HT-29 (cell line): ENCODE measurements at places on chromosomes 16 and 17. TPM values are rescaled to one million over a fixed set of nuclear protein-coding genes. Genes with fewer than 3 reads are reported as not detected.

DNA sequence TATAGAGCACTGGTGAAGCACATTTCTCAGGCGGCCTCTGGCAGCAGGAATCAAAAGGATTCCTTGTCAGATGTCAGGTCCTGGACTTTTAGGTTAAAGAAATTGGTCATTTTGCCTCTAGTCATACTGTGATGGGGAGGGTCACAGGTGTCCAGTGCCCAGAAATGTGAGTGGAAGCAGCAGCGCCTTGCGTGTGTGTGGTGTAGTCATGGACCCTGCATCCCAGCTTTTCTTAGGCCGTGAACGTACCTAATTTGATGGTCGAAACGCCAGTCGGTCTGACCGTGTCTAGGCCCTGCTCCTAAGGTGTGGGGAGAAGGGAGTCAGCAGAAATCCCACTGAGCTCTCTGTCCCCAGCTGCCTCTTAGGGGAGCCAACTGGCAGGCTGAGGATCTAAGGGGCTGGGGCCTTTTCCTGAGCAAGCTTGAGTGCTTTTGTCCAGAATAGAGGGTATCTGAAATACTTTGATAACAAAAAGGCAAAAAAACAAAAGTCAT lies 32.0 kb downstream of the POLR3E start:
- no peak for DNase-seq

GRCh38 chr17:1931844-1932579 lies 93.1 kb downstream of the RTN4RL1 start:
- no peak for DNase-seq

GRCh38 chr17:78226759-78227454 lies 4.5 kb upstream of the TMEM235 start:
- peak; percentile 59 for DNase-seq

GRCh38 chr16:85569039-85569614 lies 44.0 kb upstream of the GSE1 start:
- DNase-seq = no peak

DNA sequence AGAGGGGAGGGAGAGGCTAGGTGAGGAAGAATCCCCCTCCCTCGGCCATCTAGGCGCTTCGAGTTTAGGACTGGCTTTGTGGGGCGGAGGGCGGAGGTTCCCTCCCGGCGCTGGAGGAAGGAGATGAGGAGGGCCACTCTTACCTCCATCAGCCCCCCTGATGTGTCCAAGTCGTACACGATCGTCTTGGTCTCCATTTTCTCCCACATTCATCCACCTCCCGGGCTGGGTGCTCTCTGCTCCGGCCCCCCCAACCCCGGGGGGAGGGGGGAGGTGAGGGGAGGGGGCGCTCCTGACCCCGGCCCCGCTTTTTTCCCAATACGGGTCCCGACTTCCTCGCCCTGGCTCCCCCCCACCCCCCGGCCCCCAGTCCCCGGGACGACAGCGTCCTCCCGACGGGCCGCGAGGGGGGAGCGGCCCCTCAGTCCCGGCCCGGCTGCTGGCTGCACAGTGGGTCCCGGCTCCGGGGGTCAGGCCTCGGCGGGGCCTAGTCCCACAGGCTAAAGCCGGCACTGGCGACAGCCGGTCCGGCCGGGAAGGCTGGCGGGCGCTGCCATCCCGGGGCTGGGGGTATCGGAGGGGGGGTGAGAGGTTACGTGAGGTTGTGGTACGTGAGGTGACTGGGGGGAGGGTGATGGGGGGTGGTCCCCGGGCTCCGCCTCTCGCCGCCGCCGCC lies 428 bp downstream of the PHF12 start:
- DNase-seq = peak; percentile 9

GRCh38 chr17:1959871-1960544 lies 65.1 kb downstream of the RTN4RL1 start:
- no peak for DNase-seq

- no peak for DNase-seq
Measured at GRCh38 chr16:67327743-67328142, 1.1 kb downstream of the LRRC36 start.

DNA sequence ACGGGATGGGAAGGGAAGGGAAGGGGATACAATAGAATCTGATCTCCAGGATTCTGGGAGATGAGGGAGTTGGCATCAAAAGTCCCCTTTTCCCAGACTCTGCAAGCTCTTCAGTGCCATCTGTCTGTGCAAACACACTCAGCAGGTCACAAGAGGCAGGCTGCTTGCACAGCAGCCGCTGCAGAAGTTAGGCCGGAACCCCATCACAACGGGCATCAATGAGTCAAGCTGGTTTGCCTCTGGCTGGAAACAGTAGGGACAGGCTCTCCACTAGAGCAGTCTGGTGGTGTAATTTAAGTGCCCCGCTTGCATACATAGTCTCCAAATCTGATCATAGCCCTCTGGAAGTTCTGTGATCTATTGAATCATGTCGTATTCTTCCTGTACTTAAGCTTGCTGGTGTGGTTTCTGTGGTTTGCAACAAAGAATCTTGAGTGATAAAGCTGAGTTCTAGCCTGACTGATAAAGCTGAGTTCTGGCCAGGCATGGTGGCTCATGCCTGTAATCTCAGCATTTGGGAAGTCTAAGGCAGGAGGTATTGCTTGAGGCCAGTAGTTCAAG lies 33.7 kb upstream of the KDM8 start:
- peak; percentile 48 for DNase-seq

DNA sequence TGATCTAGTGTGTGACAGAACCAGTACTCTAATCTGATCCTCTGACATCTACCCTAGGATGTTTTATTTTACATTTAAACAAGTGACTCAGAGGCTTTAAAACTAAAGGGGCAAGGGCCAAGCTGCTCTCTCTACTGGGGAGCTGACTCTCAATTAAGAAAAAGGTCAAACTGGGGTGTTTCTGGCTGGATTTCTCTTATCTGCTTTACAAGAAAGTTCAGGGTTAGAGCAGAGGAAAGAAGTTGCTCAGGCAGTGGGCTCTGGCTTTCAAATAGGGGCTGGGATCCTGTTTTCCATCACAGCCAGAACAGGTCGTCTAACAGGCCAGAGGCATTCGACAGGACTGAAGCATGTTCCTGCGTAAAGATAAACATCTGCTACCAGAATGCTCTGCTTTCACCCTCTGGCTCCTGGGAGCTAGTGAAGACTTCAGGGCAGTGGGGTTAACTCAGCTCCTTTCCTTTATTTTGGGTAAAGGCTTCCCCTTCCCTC lies 8.5 kb downstream of the MMP28 start:
- DNase-seq = peak; percentile 25

- no peak for DNase-seq
Measured at GRCh38 chr16:12459391-12460063, 344.2 kb downstream of the CPPED1 start.

GUCY2D gene
- total RNA-seq = 0.03 TPM in 1 of 2 replicates, not detected in the other

NME4 gene
- 25.3 and 29.0 TPM in 2 replicates for total RNA-seq

DUSP3 gene
- total RNA-seq = 40.2 and 40.8 TPM in 2 replicates

CNTNAP1 gene
- total RNA-seq = 0.08 and 0.23 TPM in 2 replicates

RNF43 gene
- 113 and 136 TPM in 2 replicates for total RNA-seq

CHST6 gene
- total RNA-seq = 0.05 TPM in 1 of 2 replicates, not detected in the other

HBA1 gene
- not detected in 2 replicates for total RNA-seq

PRKCB gene
- total RNA-seq = not detected in 2 replicates
